ENCODE measurements at places on chromosomes 12 and 14.

DNA sequence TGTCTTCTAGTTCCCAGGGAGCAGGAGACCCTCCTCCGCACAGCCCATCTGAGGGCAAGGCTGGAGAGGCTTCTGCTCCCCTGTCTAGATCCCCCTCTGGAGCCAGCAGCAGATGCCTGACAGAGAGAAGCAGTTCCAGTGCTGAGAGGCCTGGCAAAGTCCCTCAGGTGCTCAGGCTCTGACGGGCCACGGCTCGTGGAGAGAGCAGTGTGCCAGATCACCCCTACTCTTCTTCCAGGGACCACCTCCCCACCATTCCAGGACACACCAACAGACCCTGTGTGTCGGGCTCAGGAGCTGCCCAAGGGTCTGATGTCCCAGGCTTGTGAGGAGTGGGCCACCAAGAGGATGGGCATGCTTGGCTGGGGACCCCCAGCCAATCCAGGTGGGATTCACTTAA, 22.5 kb upstream of the C14orf180 start:
- DNase-seq: no peak

DNA sequence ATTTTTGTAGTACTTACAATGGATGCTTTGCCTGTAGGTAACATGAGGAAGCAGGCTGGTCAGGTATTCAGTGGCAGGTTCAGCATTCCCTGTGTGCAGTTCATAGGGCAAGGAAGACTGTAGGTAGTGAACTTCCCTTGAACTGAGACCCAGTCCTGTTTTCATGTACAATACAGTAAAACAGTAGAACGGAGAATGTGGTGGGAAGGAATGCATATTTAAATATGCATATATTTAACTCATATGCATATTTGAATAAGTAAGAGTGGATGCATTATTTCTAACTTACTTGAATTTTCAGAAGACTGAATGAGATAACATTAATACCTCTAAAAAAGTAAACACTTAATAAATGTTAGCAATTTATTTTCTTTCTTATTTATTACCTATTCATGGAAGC, 147.6 kb upstream of the FLRT2 start:
- DNase-seq: no peak

DNA sequence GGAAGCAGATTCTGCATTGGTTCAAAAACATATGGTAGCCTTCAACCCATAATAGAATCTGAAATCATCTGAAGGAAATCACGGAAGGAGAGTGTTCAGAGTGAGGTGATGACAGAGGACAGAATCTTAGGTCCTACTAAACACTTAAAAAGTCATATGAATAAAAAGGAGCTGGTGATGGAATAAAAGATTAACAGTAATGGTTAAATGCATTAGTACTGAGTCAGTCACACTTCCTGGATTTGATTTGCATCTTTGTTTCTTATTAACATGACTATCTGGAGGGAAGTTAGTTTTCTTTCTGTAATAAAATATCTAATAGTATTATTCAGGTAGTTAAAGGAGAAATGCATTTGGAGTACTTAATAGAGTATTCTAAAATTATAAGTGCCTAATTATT, 296.3 kb upstream of the ATXN7L3B start:
- DNase-seq: no peak

- no peak for DNase-seq
Measured at GRCh38 chr12:71888521-71888920, 49.0 kb downstream of the TBC1D15 start.

- no peak for DNase-seq
Measured at GRCh38 chr14:99969673-99970322, 95.4 kb upstream of the EVL start.

- DNase-seq: no peak
Measured at GRCh38 chr12:59186451-59186850, 266.1 kb upstream of the LRIG3 start.

GRCh38 chr12:76491292-76491691, 68.3 kb downstream of the OSBPL8 start:
- DNase-seq: no peak

Data from cortex of kidney (tissue), 1 donor.